RPMI8226 (cell line): ENCODE measurements at places on chromosomes 7 and 10.

DNA sequence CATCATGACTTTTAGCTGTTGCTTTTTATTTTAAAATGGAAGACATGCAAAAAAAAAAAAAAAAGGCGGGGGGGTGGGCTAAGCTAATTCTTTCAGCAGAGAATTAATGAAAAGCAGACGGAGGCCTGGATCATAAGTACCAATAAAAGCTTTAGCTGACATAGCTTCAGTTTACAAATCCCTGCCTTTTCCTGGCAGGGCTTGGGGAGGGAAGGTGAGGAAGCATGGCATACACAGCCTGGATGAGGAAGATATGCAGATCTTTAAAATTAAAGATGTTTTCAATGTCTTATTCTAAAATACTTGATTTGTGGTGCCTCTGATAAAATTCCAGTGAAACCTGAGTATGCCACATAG, 57.0 kb downstream of the ICA1 start:
- DNase-seq = no peak

GRCh38 chr10:20956843-20957242, 59.7 kb upstream of the NEBL start:
- no peak for DNase-seq

- no peak for DNase-seq
Observed at GRCh38 chr10:47257396-47258120, 42.4 kb upstream of the GDF10 start.

DNA sequence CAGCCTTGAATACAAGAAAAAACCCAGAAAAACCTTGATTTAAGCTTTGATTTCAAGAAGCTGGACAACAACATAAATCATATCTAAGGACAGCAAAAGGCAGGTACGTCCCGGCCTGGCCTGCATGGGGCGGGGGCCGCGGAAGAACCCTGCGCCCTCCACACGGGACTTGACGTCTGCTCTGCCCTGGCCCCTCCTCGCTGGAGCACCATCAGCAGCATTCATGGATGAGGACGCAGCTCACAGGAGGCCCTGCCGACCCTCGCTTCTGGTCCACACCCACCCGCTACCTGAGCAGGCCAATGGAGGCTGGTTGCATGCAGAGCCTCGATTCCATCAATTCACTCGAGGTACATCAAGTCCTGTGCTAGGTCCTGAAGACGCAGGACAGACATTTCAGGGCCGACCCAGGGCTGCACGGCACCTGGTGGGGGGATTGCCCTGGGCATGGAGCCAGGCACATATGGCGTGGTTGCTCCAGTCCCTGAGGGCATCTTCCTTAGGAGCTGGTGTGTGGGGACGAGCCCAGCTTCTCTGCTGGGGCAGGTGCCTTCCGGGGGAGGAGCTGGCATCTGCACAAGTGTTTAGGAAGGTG, 63.1 kb upstream of the NKX6-2 start:
- no peak for DNase-seq

- no peak for DNase-seq
Observed at GRCh38 chr10:585502-585901, 104.0 kb downstream of the DIP2C start.

- DNase-seq = no peak
Observed at GRCh38 chr10:11598712-11599397, 12.6 kb downstream of the USP6NL start.

- DNase-seq = no peak
Observed at GRCh38 chr10:84798312-84798711, 469.9 kb downstream of the CCSER2 start.

DNA sequence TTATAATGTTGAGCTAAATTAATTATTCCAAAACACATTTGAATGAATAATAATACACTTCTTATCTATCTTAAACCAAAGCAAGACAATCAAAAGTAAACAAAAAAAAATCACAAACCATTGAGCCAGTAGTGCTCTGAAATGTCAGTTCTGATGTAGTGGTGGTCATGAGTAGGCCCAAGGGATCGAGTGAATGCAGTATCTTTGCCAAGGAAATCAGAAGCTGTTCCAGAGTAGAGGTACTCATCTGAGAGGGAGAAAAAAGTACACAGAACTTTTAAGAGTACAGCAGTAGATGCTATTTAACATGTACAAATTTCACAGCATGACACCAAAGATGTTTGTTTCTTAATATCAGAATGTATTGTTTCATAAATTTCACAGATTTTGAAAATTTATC, 121.5 kb downstream of the SEMA3D start:
- no peak for DNase-seq

- DNase-seq = no peak
Observed at GRCh38 chr10:21090609-21091082, 193.5 kb upstream of the NEBL start.

DNA sequence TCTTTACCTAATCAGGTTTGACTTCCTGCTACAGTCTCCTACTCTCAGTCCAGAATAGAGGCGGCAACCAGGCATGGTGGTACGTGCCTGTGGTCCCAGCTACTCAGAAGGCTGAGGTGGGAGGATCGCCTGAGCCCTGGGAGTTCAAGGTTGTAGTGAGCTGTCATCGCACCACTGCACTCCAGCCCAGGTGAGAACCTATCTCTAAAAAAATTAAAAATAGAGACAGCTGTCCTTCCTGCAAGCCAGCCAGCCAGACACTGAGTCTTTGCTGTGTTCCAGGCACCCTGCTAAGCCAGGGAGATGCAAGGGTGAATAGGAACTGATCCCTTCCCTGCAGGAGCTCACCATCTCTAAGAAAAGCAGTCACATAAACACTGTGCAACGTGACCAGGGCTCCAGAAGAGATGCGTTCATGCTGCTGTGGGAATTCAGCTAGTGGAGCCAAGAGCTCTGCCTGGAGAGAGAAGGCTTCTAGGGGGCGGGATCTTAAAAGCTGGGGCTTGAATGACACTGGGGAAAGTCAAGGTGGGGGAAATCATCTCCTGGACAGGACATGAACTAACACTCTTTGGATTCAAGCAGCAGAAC, 22.1 kb upstream of the SLIT1 start:
- no peak for DNase-seq
